B cell (primary cell): ENCODE measurements at places on chromosomes 4 and X. TPM values are rescaled to one million over a fixed set of nuclear protein-coding genes. Genes with fewer than 3 reads are reported as not detected.

GRCh38 chr4:12519426-12519825, 964.7 kb downstream of the RAB28 start:
- no peaks in the 10 kb centered on the region for H3K4me1 ChIP-seq
- no peak for DNase-seq
- no peak overlapping the region for H3K4me3 ChIP-seq
- no peak overlapping the region for H3K27ac ChIP-seq
- H3K36me3 ChIP-seq: no peaks in the 10 kb centered on the region

GRCh38 chrX:30572004-30572403, 5.6 kb downstream of the TASL start:
- no peaks in the 10 kb centered on the region for H3K27me3 ChIP-seq
- H3K36me3 ChIP-seq: peaks cover 3% of the 10 kb centered on the region
- H3K4me3 ChIP-seq: no peak overlapping the region
- DNase-seq: no peak
- H3K4me1 ChIP-seq: peaks cover 31% of the 10 kb centered on the region
- peak overlapping the region; percentile 33 for H3K27ac ChIP-seq

- H3K27me3 ChIP-seq: no peaks in the 10 kb centered on the region
- no peak overlapping the region for H3K4me3 ChIP-seq
- no peaks in the 10 kb centered on the region for H3K4me1 ChIP-seq
- no peaks in the 10 kb centered on the region for H3K36me3 ChIP-seq
- DNase-seq: no peak
These were observed 82.6 kb upstream of the ANK2 start for GRCh38 chr4:112966701-112967488.

The MAGEA8 gene
- not detected in 2 replicates for total RNA-seq

GRCh38 chr4:107654694-107655093, 65.3 kb downstream of the PAPSS1 start:
- H3K4me1 ChIP-seq: no peaks in the 10 kb centered on the region
- no peaks in the 10 kb centered on the region for H3K27me3 ChIP-seq
- DNase-seq: no peak
- peaks cover 55% of the 10 kb centered on the region for H3K36me3 ChIP-seq

- DNase-seq: no peak
- H3K4me3 ChIP-seq: no peak overlapping the region
- no peak overlapping the region for H3K27ac ChIP-seq
- H3K36me3 ChIP-seq: no peaks in the 10 kb centered on the region
These were observed 29.8 kb downstream of the SGMS2 start for GRCh38 chr4:107854356-107855022.

The CT47B1 gene
- total RNA-seq: not detected in 2 replicates

The CTAG2 gene
- not detected in 2 replicates for total RNA-seq

- no peaks in the 10 kb centered on the region for H3K27me3 ChIP-seq
- DNase-seq: no peak
- H3K36me3 ChIP-seq: no peaks in the 10 kb centered on the region
- H3K4me1 ChIP-seq: no peaks in the 10 kb centered on the region
- no peak overlapping the region for H3K27ac ChIP-seq
These were observed 925.1 kb downstream of the PCDH7 start for GRCh38 chr4:31645236-31645635.

GRCh38 chr4:123892368-123892976, 495.9 kb downstream of the SPRY1 start:
- no peaks in the 10 kb centered on the region for H3K27me3 ChIP-seq
- no peak overlapping the region for H3K4me3 ChIP-seq
- no peaks in the 10 kb centered on the region for H3K4me1 ChIP-seq
- no peak overlapping the region for H3K27ac ChIP-seq
- no peaks in the 10 kb centered on the region for H3K36me3 ChIP-seq

The INTS12 gene
- total RNA-seq: 18.4 and 19.1 TPM in 2 replicates

DNA sequence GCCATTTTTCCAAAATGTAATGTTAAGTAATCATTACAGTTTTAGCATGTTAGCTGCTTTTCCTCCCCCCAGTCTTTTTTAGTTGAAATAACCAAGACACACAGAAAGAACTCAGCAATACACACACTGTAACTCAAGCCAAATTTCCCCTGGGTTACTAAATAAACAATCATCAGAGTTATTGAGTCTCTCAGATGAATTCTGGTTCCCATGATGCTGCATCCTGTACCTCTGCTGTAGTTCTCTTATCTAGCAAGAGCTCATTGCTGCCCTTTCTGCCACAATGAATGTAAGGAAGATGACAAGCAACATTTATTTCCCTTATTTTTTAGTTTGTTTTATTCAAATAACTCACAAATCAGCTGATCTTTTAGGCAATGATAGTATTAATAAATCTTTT, 185.1 kb downstream of the ARHGAP6 start:
- peaks cover 6% of the 10 kb centered on the region for H3K27me3 ChIP-seq
- H3K4me1 ChIP-seq: no peaks in the 10 kb centered on the region
- no peak overlapping the region for H3K4me3 ChIP-seq
- DNase-seq: no peak
- no peak overlapping the region for H3K27ac ChIP-seq
- H3K36me3 ChIP-seq: no peaks in the 10 kb centered on the region

- no peak overlapping the region for H3K27ac ChIP-seq
- no peaks in the 10 kb centered on the region for H3K27me3 ChIP-seq
- DNase-seq: no peak
- H3K4me3 ChIP-seq: no peak overlapping the region
- H3K36me3 ChIP-seq: no peaks in the 10 kb centered on the region
- H3K4me1 ChIP-seq: no peaks in the 10 kb centered on the region
These were observed 263.5 kb downstream of the PABPC4L start for GRCh38 chr4:133938061-133938460.

GRCh38 chr4:89298155-89298554, 9.4 kb downstream of the GPRIN3 start:
- no peak overlapping the region for H3K4me3 ChIP-seq
- peak; percentile 62 for DNase-seq
- no peaks in the 10 kb centered on the region for H3K36me3 ChIP-seq
